ENCODE measurements at places on chromosomes 5 and 9.
A peak's percentile ranks its signal among the peaks of the same experiment; 100 is the strongest.

- DNase-seq, result no peak
These were observed 238.3 kb upstream of the IRX1 start for GRCh38 chr5:3357291-3357690.

DNA sequence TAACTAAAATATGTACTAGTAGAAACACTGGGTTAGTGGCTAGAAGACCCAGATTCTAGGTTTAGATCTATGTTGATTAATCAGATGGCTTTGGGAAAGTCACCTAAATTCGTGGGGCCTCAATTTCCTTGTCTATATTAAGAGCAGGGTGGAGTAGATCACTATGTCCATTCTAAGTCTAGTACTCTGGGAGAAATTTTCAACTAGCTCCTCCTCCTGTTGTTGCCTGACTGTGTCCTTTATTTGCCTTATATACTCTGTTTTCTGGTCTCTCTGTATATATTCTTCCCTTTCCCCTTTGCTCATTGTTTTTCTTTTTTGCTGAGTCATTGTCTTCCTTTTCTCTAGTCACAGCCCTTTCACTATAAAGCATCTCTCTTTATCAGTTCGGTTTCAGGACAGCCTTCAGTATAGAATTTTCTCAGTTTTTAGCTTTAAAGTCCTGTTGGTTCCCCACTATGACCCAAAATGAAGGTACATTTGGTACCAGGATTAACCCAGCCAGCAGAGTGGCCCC, 44.5 kb upstream of the CDH6 start:
- no peak for DNase-seq

- no peak for DNase-seq
These were observed 39.4 kb downstream of the NNT start for GRCh38 chr5:43642428-43642827.

GRCh38 chr9:91770229-91770628, 179.8 kb downstream of the ROR2 start:
- DNase-seq, result no peak

- DNase-seq, result peak; percentile 54
These were observed 56.1 kb downstream of the CHD1 start for GRCh38 chr5:98872674-98873073.

DNA sequence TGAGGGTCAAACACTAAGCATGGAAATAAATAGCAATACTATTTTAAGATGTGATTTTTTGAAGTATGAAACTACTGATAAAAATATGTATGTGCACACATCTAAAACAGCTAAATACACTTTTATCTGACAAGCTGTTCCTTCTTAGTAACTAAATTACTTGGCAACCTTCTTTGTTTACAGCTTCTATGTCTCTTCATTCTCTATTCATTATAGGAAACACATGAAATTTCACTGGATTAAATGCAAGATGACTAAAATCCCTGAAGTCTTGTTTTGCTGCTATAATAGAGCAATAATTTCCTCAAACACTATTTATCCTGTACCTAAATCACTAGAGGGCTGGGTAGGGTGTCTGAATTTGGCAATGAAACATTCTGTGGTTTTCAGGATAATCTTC, 11.7 kb downstream of the RICTOR start:
- DNase-seq, result no peak

DNA sequence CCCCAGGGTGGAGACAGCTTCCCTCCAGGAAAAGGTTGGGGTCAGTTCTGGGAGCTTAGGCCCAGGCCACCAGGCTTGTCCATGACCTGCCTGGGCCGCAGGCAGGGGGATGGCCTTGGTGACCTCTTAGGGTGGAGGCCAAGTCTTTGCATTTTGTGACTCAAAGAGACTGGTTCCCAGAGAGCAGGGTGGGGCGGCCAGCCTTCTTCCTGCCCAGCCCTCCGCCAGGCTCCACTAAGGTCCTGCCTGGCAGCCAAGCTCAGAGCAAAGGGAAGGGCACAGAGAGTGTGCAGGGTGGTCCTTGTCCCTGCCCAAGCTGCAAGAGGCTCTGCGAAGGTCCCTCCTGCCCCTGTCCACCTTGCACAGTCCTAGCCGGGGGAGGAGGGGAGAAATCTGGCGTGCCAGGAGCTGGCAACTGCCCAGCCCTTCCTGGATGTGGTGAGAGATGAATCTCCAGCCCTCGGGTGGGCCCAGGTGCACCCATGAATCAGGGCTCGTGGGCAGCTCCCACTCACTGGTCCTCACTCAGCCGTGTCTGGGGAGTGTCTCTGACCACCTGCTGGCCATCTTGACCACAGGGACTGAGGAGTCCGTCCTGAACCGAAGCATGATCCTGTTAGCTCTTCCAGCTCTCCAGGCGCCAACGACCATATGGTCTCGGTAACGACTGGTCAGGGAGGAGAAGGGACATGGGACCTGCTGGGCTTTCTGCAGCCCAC, 2.3 kb upstream of the PTGDS start:
- no peak for DNase-seq
